ENCODE measurements at places on chromosomes 12 and 14.
A peak's percentile ranks its signal among the peaks of the same experiment; 100 is the strongest.

GRCh38 chr12:1006255-1006654 is 15.2 kb downstream of the ERC1 start:
- DNase-seq, result no peak

- no peak for DNase-seq
These were observed 256.5 kb downstream of the EMP1 start for GRCh38 chr12:13452955-13453570.

DNA sequence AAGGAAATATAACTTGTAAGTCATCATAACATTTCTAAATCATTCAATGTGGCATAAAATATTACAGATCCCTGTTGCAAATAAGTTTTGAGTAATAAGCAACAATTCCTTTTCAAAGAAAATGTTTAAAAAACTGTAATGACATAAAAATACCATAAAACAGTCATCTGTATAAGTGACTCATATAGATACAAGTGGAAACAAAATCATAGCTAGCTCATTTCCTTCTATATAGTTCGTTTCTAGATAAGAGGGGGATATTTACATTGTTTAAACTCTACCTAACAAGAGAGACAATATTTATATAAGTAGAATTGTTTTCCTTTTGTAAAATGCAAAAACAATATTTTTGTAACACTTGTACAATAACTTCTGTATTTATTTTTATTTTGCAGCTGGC is 148.9 kb downstream of the GRIP1 start:
- DNase-seq, result no peak

DNA sequence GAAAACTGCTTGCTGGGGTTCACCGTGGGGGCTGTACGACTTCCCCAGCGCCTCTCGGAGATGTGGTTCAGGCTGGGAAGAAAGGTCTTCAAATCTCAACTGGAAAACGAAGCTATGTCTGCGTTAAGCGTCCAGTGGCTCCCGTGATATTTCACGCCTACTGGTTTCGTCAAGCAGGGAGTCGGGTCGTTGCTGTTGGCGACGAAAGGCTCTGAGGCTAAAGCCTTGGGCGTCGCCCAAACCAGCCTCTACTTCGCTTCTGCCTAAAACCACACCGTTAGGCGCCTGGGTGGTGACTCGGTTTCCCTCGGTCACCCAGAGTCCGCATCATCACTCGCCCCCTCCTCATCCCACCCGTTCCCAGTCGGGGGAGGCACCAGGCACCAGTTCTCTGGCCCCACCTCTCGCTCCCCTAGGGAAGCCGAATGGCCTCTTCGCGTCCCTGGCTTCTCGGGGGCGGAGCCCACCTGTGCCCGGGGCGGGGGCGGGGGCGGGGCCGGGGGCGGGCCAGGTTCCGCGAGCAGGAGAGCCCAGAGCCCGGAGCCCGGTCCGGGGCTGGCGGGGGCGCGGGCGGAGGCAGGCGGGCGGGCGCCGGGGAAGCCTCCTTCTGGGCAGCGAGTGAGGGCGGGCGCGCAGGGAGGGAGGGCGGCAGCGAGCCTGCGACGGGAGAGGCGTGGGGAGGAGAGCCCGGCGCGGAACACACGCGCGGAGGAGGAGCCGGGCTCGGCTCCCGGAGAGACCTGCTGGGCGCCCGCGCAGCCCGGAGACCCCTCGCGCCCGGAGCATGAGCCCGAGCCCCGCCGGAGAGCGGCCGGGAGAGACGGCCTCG is at the start of gene B4GALNT3:
TSS of gene B4GALNT3 (plus strand) at position 510 of the 829 bp plus-strand sequence. CDS start 438 bp downstream, outside the sequence.
- peak; percentile 18 for DNase-seq

GRCh38 chr12:100127766-100128511 is 14.7 kb downstream of the BLTP3B start:
- no peak for DNase-seq
